ENCODE measurements at places on chromosomes 5 and 9.

DNA sequence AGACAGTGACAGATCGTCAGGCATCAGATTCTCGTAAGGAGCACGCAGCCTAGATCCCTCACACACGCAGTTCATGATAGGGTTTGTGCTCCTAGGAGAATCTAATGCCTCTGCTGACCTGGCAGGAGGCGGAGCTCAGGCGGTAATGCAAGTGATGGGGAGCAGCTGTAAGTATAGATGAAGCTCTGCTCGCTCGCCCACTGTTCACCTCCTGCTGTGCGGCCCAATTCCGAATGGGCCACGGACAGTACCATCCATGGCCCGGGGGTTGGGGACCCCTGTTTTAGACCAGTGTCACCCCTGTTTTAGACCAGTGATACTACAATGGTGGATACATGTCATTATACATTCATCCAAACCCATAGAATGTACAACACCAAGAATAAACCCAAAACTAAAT is 4.0 kb upstream of the ARSB start:
- no peak for DNase-seq

GRCh38 chr5:155394727-155395126 is 381.2 kb downstream of the KIF4B start:
- no peak for DNase-seq

- peak; percentile 78 for DNase-seq
These were observed 4.0 kb upstream of the TMEM250 start for GRCh38 chr9:136122425-136123383.

- DNase-seq: peak; percentile 74
These were observed 231.6 kb upstream of the TAS2R1 start for GRCh38 chr5:9861666-9862256.

- DNase-seq: no peak
These were observed 7.1 kb downstream of the SYNPO start for GRCh38 chr5:150647275-150648251.

DNA sequence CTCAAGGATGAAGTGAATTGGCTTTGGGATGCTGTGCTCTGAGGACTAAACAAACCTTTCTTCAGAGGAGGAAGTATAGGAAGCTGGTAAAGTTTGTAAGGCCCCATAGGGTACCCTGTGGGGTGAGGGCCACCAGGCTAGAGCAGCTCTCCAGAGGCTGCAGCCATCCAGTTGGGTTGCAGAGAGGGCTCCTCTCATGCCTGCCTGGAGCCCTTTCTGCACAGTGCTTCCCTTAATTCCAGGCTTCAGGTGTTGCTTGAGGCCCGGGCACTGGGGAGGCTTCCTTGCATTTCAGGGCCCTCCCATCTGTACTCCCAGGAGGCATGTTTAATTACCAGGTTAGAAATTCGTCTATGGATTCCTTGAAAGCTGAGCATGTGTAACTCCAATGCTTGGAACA is 95.3 kb upstream of the FSTL4 start:
- no peak for DNase-seq

GRCh38 chr9:114214181-114214580 is 58.8 kb downstream of the COL27A1 start:
- DNase-seq: peak; percentile 88

- no peak for DNase-seq
These were observed 67.4 kb downstream of the RAPGEF1 start for GRCh38 chr9:131672451-131672850.

GRCh38 chr5:37533851-37534250 is 154.7 kb downstream of the WDR70 start:
- no peak for DNase-seq

- DNase-seq: no peak
These were observed 40.4 kb downstream of the GLIS3 start for GRCh38 chr9:4259489-4259888.

DNA sequence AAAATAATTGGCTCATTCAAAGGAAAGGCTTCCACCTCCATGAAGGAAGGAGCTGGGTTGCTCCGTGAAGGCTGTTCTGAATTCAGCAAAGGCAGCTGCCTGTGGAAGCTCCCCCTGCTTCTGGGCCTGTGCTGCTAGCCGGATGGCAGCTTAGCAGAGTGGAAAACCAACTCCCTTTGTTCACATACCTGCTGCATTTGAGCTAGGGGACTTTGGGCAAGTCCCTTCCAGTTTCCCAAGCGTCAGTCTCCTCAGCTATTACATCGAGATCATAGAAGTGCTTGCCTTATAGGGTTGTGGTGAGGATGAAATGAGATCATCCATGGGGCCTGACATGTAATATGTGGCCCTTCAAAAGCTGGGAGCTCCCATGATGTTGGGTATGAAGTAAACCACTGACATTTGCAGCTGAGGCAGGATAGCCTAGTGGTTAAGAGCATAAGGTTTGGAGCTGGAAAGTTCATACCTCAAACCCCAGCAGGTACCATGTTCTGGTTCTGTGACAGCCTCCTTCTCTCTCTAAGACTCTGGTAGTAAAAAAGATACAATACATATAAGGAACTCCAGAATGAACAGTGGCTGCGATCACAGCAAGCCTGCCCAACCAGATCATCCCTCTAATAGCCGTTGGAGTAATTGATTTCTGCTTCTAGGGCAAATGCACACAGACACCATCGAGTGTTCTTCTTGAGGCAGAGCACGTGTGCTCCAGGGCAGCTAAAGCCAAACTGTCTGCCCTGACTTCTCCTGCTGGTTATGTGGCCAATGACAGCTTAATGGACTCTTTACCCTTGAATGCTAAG is 11.0 kb upstream of the DENND1A start:
- no peak for DNase-seq

GRCh38 chr5:147860641-147861025 is 17.9 kb upstream of the SCGB3A2 start:
- no peak for DNase-seq

- DNase-seq: no peak
These were observed 68.5 kb downstream of the SECISBP2 start for GRCh38 chr9:89386797-89387196.

GRCh38 chr9:81596679-81597418 is 92.5 kb downstream of the TLE1 start:
- no peak for DNase-seq

- DNase-seq: no peak
These were observed 191.0 kb downstream of the EPB41L4A start for GRCh38 chr5:112227911-112228631.
